ENCODE measurements at places on chromosomes 1 and 21.

GRCh38 chr1:223201967-223202366 is 58.9 kb upstream of the TLR5 start:
- no peak for DNase-seq

- DNase-seq, result no peak
Observed at GRCh38 chr1:21906173-21907078, 30.7 kb downstream of the HSPG2 start.

- DNase-seq, result no peak
Observed at GRCh38 chr1:78475888-78476610, 14.7 kb upstream of the PTGFR start.

DNA sequence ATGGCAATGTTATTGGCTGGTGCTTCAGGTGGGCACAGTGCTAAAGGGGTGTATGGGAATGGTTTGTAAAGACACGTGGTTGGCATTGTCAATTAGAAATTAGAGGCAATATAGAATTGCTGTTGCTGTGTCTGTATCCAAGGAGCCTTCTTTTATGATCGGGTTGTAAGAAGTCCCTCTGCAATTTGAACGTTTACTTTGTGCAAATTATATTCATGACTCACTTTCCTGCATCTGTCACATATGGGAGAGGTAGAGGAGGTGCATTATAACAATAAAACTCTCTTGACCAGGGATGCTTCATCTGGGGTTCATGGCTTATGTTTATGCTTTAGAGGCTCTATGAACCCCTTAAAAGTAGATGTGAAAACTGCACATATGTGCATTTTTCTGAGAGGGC is 130.4 kb upstream of the DNAH14 start:
- no peak for DNase-seq

GRCh38 chr21:15373941-15374340 is 309.1 kb upstream of the NRIP1 start:
- DNase-seq, result no peak

GRCh38 chr1:59730759-59731478 is 83.8 kb upstream of the HOOK1 start:
- DNase-seq, result no peak

DNA sequence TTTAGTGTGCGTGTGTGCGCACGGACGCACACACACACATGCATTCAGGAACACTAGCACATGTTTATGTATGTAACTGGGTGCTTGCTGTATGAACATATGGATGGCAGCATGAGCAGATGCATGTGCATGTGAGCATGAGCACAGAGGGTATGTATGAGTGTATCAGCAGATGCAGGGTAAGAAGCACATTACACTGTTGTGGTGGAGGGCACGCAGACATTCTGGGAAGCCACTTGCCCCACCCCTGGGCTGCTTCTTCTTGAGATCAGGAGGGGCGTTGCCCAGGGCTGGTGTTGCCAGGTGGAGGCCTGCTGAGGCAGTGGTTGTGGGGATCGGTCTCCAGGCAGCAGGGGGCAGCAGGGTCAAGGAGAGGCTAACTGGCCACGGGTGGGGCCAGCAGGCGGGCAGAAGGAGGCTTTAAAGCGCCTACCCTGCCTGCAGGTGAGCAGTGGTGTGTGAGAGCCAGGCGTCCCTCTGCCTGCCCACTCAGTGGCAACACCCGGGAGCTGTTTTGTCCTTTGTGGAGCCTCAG is 3.9 kb upstream of the P3R3URF start:
- DNase-seq, result no peak

DNA sequence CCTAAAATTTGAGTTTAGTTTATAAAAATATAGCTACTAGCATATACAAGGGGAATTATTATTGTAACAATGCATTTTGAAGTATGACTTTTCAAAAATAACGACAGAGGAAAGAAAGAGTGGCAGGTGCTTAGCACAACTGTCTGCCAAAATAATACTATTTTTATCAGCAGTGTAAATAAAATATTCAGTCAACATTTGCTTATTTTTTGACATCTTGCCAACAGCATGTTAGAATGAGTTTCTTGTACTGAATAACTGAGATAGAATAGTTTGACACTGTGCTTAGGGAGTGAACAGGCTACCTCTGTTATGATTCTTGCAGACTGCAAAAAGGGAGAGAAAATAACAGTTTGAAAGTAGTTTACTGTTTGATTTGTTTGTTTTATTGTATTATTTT is 909.8 kb downstream of the BRINP3 start:
- DNase-seq, result no peak
